ENCODE measurements at places on chromosomes 4 and X.

GRCh38 chr4:179797738-179798137 lies 2355.5 kb upstream of the AGA start:
- H3K4me1 ChIP-seq, result peaks cover 6% of the 10 kb centered on the region
- H3K4me3 ChIP-seq, result no peak overlapping the region
- H3K36me3 ChIP-seq, result peaks cover 8% of the 10 kb centered on the region

DNA sequence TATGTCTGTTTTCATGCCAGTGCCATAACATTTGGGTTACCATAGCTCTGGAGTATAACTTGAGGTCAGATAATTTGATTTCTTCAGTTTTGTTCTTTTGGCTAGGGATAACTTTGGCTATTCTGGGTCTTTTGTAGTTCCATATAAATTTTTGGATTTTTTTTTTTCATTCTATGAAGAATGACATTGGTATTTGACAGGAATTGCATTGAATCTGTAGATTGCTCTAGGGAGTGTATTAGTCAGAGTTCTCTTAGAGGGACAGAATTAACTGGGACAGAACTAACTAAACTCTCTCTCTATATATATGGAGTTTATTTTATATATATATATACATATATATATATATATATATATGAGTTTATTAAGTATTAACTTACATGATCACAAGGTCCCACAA lies 32.2 kb upstream of the SLIT2 start:
- no peak for DNase-seq
- H3K36me3 ChIP-seq, result no peaks in the 10 kb centered on the region
- no peaks in the 10 kb centered on the region for H3K27me3 ChIP-seq
- no peak overlapping the region for H3K27ac ChIP-seq
- no peak overlapping the region for H3K4me3 ChIP-seq
- no peaks in the 10 kb centered on the region for H3K4me1 ChIP-seq

DNA sequence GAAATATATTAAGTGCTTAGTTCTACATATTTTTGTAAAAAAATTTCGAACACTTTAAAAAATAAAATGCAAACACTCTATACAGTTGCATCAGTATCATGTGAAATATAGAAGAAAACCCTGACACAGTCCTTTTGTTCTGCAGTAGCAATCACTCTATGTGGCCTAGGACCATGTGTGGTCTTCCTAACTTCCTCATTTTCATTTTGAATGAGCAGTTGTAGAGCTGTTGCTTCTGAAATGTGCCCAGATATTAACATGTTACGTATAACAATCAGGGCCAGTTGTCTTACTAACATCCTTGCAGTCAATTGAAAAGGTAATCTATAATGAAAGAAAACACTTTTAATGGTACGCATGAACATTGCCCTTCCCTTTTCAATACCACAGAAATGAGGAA lies 107.9 kb downstream of the ZNF827 start:
- H3K4me1 ChIP-seq, result no peaks in the 10 kb centered on the region
- H3K27me3 ChIP-seq, result peaks cover under 1% of the 10 kb centered on the region
- DNase-seq, result no peak
- H3K4me3 ChIP-seq, result no peak overlapping the region
- H3K36me3 ChIP-seq, result peaks cover 28% of the 10 kb centered on the region

DNA sequence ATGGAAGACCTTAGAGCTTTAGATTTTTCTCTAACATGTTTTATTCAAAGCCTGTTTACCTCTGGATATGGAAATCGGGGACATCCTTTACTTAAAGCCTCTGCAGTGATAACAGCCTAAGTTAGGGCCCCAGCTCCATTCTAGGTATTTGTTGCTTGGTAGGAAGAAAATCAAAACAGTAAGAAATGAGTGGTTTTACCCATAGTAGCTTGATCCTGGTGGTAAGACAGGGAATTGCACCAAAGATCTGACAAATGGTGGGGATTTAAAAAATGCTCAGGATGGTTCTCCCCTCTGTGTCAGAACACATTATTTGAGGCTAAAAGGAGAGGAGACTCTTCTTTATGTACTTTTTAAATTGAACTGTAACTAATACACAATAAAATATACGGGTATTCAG lies 52.4 kb downstream of the AFF2 start:
- H3K27me3 ChIP-seq, result peaks cover 4% of the 10 kb centered on the region
- no peak for DNase-seq
- no peak overlapping the region for H3K4me3 ChIP-seq
- no peaks in the 10 kb centered on the region for H3K4me1 ChIP-seq
